ENCODE measurements at places on chromosomes 12 and 14. TPM values are rescaled to one million over a fixed set of nuclear protein-coding genes. Genes with fewer than 3 reads are reported as not detected.

Gene MSRB3
- total RNA-seq, result 20.6 TPM

- DNase-seq, result no peak
These were observed 32.6 kb downstream of the JDP2 start for GRCh38 chr14:75460394-75460793.

DNA sequence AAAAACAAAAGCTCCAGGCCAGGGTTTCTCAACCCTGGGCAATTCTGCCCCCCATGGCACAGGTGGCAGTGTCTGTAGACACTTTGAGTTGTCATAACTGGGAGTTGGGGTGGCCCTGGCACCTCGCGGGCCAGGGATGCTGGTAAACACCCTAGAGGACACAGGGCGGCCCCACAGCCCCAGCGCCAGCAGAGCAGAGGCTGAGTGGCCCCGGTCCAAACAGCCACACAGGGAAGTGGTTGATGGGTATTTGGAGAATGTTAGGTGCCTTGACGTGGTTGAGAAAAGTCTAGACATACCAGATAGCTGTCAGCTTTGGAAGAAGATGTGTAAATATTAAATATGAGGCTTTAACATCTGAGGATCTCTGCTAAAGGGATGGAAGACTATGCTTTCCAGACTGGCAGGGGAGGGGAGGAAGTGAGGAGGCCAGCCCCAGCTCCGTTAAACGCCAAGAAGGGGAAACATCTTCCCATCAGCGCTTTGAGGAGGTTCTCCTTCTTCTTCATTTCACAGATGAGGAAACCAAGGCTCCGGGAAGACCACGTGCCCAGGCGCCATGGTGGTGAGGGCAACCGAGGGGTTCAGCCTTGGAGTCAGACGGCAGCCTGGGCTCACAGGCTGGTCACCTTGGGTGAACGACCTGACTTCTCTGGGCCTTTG lies 103.7 kb downstream of the SCARB1 start:
- DNase-seq, result no peak

- DNase-seq, result no peak
These were observed 12.1 kb downstream of the ACADS start for GRCh38 chr12:120737557-120738251.

DNA sequence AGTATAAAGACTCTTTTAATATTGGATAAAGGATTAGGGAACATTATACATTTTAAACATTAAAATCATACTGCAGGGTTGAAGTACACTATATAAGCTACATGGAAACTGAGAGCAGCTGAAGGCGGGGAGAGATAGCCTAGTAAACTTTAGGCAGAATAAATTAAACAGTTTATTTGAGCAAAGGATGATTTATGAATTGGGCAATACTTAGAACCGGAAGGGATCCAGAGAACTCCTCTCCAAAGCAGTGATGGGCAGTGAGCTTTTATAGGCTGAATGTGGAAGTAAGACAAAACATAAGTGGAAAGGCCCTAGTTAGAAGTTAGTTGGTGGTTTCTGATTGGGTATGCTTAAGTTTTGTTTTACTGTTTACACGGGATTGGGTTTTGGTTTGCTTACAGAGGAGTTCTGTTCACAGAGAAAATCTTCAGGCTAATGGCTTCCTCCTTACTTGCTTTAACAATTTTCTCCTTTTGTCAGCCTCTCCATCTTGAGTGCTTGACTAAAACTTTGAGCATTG lies 18.9 kb downstream of the LEMD3 start:
- no peak for DNase-seq

DNA sequence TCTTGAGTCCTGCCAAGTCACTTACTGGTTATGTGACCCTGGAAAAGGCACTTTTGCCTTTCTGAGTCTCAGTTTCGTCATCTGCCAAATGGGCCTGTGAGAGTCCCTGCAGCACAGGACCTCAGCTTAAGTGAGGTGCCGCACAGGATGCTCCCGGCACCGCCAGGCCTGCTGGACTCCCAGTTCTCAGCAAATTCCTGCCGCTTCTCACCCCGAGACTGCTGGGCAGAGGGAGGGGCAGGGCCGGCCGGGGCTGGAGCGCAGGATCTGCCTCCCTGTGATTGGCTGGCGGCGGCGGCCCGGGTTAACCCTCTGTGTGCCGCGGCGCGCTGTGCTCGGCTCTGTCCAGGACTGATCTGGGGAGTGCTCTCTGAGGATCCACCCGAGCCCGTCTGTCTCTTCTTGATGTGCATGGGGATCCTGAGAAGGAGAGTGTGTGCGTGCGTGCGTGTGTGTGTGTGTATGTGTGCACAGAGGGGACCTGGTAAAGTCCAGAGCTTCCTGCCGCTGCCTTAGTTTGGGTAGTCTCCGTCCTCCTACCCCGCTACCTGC lies 8.6 kb downstream of the SETD1B start:
- no peak for DNase-seq

- DNase-seq, result no peak
These were observed 124.6 kb upstream of the HIF1A start for GRCh38 chr14:61570549-61571290.

DNA sequence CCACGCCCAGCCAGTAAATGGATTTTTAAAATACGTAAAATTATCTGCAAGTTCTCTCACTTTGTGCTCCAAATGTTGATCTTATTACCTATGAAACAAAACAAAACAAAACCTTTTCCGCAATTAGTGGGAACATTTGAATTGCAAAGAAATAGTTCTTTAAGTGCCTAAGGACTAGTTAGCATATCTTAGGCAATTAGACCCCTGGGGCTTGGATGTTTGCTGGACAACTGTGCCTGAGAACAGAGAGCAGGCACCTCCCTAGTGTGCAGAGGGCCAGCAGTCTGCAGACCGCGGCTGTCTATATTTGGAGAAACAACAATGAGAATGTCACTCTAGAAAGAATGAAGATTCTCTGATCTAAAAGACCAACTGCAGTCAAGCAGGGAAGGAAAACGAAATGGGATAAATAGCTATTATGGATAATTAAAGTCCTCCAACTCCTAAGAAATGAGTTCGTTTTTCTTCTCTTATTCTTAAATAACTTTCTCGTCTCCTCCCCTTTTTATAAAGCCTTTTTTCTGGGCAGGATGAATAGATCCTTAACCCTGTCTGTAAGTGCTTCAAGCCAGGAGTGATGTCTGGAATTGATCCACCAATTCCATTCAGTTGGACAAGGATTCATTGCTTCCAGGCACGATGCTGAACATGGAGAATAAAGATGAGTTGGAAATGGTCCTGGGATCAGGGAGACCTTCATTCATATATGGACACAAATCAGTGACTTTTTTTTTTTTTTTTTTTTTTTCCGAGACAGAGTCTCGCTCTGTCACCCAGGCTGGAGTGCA lies 16.2 kb downstream of the SLC17A8 start:
- no peak for DNase-seq

GRCh38 chr14:29896354-29896821 lies 31.3 kb downstream of the PRKD1 start:
- DNase-seq, result no peak

GRCh38 chr12:6363330-6364043 lies 11.9 kb downstream of the SCNN1A start:
- DNase-seq, result no peak

DNA sequence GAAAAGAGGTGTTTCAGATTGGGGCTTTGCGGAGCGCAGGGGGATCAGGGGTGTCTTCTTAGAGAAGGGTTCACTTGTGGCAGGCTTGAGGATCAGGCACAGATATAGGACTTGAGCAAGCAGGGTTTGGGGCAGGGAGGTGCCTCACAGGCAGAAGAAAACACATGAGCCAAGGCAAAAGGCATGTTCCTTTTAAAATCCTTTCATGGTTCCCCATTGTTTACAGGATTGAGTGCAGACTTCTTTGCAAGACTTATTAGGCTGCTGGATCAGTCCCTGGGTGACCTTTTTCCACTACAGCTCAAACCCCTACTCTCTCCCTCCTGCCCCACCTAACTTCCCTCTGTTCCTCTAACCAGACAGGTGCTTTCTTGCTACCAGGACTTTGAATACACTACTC lies 19.7 kb downstream of the HSPB8 start:
- no peak for DNase-seq
